ENCODE measurements at places on chromosomes 5 and 9. TPM values are rescaled to one million over a fixed set of nuclear protein-coding genes. Genes with fewer than 3 reads are reported as not detected.

MCTP1 gene
- 7.3 TPM for total RNA-seq

DAB2IP gene
- total RNA-seq, result 11.5 TPM

GIN1 gene
- total RNA-seq, result 3.9 TPM

PCA3 gene
- not detected for total RNA-seq

PCDHGC5 gene
- 0.05 TPM for total RNA-seq

ABCA1 gene
- 5.0 TPM for total RNA-seq

SPINK6 gene
- 0.26 TPM for total RNA-seq

BTNL9 gene
- total RNA-seq, result 0.88 TPM

KCNMB1 gene
- total RNA-seq, result not detected

NR5A1 gene
- total RNA-seq, result not detected

CDH12 gene
- total RNA-seq, result not detected

TLR4 gene
- 0.34 TPM for total RNA-seq

TIMD4 gene
- total RNA-seq, result 1.6 TPM

MYORG gene
- total RNA-seq, result 4.2 TPM

DMRTA1 gene
- 1.0 TPM for total RNA-seq

IFNA17 gene
- total RNA-seq, result not detected

AOPEP gene
- total RNA-seq, result 230 TPM

NEURL1B gene
- 2.6 TPM for total RNA-seq

Measured in A549 treated with CpdA at 1 μM for 4 hours (cell line).